Thymus (tissue), 14 donors: ENCODE measurements at places on chromosomes 6 and 20. TPM values are rescaled to one million over a fixed set of nuclear protein-coding genes. Genes with fewer than 3 reads are reported as not detected.

The TNXB gene
- total RNA-seq, result 2.1 TPM

The EPB41L1 gene
- total RNA-seq, result 3.1 TPM

The MUCL3 gene
- 0.05 TPM for total RNA-seq

DNA sequence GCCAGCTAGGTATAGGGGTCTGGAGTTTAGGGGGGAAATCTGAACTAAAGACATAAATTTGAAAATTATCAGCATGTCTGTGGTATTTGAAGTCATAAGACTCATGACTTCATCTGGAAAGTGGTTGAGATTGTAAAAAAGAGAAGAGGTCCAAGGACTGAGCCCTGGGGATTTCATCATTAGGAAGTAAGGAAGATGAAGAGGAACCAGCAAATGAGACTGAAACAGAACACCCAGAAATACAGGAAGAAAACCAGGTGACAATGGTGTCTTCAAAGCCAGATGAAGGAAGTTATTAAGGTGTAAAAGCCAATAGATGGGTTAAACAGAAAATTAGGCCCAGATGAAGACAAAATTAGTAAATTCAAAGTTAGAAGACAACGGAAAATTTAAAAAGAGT is 49.1 kb upstream of the UBR2 start:
- H3K27me3 ChIP-seq, result no peaks in the 10 kb centered on the region
- no peak overlapping the region for H3K27ac ChIP-seq
- no peaks in the 10 kb centered on the region for H3K4me1 ChIP-seq
- H3K36me3 ChIP-seq, result no peaks in the 10 kb centered on the region
- DNase-seq, result no peak

DNA sequence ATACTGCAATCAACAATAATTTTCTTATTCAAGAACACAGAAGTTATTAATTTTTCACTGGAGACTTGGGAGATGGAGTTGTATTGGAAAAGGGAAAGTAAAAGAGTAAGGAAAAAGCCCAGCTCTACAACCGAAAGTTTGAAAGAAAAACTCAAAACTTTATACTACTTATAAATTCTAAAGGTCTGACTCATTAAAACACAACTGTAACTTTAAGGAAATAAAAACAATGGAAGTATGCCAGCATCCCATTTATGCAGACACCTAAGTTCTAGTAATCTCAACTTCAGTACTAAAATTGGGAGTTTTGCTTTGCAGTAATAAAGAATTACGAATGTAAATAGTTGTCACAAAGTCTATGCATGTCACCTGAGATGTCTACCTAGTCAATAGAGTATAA is 80.6 kb downstream of the IRAK1BP1 start:
- H3K27me3 ChIP-seq, result no peaks in the 10 kb centered on the region
- no peak for DNase-seq
- H3K4me1 ChIP-seq, result no peaks in the 10 kb centered on the region
- H3K4me3 ChIP-seq, result no peak overlapping the region
- peaks cover 16% of the 10 kb centered on the region for H3K36me3 ChIP-seq
- no peak overlapping the region for H3K27ac ChIP-seq

- no peak overlapping the region for H3K4me3 ChIP-seq
- H3K27me3 ChIP-seq, result no peaks in the 10 kb centered on the region
- DNase-seq, result no peak
- no peaks in the 10 kb centered on the region for H3K36me3 ChIP-seq
These were observed 59.3 kb upstream of the JAG1 start for GRCh38 chr20:10733122-10733521.

- no peaks in the 10 kb centered on the region for H3K27me3 ChIP-seq
- no peak overlapping the region for H3K4me3 ChIP-seq
- DNase-seq, result no peak
- H3K27ac ChIP-seq, result no peak overlapping the region
These were observed 17.4 kb upstream of the HM13 start for GRCh38 chr20:31496761-31497295.
